H4 (cell line): ENCODE measurements at places on chromosomes 4 and X.

DNA sequence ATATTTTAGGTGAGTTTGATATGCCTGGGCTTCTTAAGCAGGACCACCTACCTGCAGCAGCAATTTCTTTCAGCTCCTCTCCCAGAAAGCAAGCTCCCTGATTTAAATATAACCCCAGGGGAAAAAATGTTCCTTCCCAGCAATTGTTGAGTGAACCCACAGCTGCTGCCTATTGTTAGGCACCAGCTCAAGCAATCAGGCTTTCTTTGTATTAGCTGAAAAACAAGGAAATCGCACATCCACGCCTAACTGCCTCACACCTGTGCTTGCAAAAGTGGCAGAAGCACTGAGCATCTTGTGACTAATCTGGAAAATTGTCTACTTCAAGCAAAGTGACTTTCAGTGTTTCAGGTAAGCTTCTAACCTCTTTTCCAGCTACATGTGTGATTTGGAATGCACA, 432.2 kb downstream of the SMARCA1 start:
- DNase-seq: no peak

- DNase-seq: no peak
These were observed 277.8 kb downstream of the TENM3 start for GRCh38 chr4:182521011-182521410.

DNA sequence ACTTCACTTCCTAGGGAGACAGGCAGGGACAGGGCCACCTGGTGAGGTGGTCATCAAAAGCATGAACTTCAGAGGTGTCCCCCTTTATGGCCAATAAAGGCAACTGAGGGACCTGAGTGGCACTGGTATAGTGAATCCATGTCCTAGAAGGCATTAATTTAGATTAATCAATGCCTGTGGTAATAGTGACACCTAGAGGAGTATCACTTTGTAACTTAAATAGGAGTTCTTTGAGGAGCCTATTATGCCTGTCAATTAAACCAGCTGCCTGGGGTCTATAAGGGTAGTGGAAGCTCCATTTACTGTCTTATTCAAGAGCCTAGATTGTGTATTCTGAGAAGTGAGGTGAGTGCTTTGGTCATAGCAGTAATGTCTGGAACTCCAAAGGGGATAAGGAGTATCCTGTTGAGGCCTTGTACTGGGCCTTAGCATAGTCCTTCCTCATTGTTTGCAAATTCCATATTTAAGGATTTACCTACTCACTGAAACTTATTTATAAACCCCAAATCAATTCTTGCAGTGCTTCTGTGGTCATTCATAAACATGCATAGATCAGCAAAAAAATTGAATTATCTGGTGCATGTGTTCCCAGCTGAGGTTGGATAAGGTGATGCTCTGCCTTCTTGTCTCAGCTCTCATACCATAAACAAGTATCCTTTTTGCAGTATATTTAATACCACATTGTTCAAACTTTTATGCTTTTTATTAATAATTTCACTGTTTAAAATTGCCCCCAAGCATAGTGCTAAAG, 213.8 kb upstream of the RADX start:
- DNase-seq: peak; percentile 5

DNA sequence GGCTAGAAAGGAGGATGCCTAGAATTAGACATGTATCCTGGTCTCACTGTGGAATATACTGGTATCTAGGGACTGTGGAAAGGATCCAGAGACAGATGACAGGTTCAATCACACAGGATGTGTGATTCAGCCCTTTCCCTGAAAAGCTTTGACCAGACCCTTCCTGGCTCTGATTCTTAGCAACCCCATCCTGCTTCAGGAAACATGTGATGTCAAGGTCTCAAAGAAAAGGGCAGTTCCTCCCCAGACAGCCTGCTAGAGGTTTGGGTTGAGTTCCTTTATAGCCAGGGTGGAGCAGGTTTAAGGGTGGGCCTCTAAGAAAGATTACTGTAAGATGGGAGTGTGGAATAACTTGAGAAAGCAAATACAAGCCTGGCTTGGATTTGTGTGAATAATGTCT, 3.0 kb downstream of the BMP15 start:
- no peak for DNase-seq

GRCh38 chr4:148694702-148695101, 252.5 kb upstream of the NR3C2 start:
- DNase-seq: no peak

GRCh38 chrX:151771726-151772125, 37.2 kb downstream of the CNGA2 start:
- no peak for DNase-seq
